ENCODE measurements at places on chromosomes 1 and 21. TPM values are rescaled to one million over a fixed set of nuclear protein-coding genes. Genes with fewer than 3 reads are reported as not detected.

The HCRTR1 gene
- not detected for total RNA-seq

The FCRL5 gene
- total RNA-seq: not detected

The PRRX1 gene
- total RNA-seq: not detected

The PRDX6 gene
- total RNA-seq: 155 TPM

The ILDR2 gene
- not detected for total RNA-seq

The KCNA2 gene
- total RNA-seq: under 0.01 TPM

The SH2D1B gene
- total RNA-seq: 0.07 TPM

The NRDC gene
- total RNA-seq: 101 TPM

The IRF6 gene
- total RNA-seq: 460 TPM

The TTC39A gene
- total RNA-seq: 13.3 TPM

The ZYG11A gene
- total RNA-seq: 0.07 TPM

The SYT6 gene
- not detected for total RNA-seq

The C1orf210 gene
- 5.8 TPM for total RNA-seq

The TCEA3 gene
- total RNA-seq: 2.1 TPM

The TCHHL1 gene
- not detected for total RNA-seq

The RGSL1 gene
- total RNA-seq: not detected

The RWDD3 gene
- 16.9 TPM for total RNA-seq

The FCRL4 gene
- total RNA-seq: not detected

The LHX8 gene
- total RNA-seq: not detected

The RXFP4 gene
- not detected for total RNA-seq

The COA7 gene
- 26.9 TPM for total RNA-seq

The GPR52 gene
- total RNA-seq: 0.34 TPM

The CDA gene
- 0.68 TPM for total RNA-seq

The SORT1 gene
- 28.4 TPM for total RNA-seq

The LRRC38 gene
- not detected for total RNA-seq

The AUNIP gene
- total RNA-seq: 4.8 TPM

The SSU72 gene
- 69.4 TPM for total RNA-seq

The MTF1 gene
- total RNA-seq: 7.2 TPM

The RSPH1 gene
- total RNA-seq: 0.36 TPM

Measured in nasal cavity respiratory epithelium epithelial cell of viscerocranial mucosa (primary cell).